Globus pallidus (tissue), 1 donor: ENCODE measurements at places on chromosomes 4 and X.

- no peak for DNase-seq
Observed at GRCh38 chr4:71237641-71238040, 101.2 kb upstream of the SLC4A4 start.

- DNase-seq: no peak
Observed at GRCh38 chrX:74179071-74179470, 124.9 kb upstream of the ZCCHC13 start.

GRCh38 chr4:151781026-151781425 lies 20.2 kb upstream of the GATB start:
- peak; percentile 51 for DNase-seq

- DNase-seq: no peak
Observed at GRCh38 chr4:3160438-3160837, 86.0 kb downstream of the HTT start.

GRCh38 chrX:134685668-134686067 lies 27.4 kb upstream of the PLAC1 start:
- DNase-seq: no peak

- DNase-seq: no peak
Observed at GRCh38 chr4:7430965-7431695, 3.6 kb downstream of the PSAPL1 start.

DNA sequence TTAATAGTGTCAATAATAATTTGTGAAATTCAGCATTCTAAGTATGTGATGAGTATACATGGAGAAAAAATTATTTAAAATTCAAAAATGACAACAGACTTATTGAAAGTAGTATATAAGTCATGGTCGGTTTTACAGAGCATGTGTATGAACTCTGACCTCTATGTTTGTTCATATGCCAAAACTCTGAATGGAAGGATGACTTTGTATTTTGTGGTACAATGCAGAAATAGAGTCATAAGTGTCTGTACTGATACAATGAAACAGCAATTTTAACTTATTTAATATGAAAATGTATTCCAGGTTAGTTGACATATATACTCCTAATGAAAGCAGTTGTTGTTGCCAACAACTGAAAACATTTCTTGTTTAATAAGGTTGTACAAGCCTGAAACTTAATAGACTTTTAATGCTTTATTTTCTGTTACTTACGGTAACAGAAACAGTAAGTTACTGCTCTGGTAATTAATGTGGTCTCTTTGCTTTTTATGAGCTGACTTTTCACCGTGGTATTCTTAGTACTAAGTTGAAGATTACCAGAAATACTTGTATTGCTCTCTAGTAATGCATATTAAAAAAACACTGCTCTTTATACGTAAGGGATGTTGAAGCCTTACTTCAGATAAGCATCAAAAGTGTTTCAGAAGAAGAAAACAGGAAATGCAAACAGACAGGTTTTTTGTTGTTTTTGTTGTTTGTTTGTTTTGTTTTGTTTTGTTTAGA lies 1.9 kb downstream of the UBE2K start:
- no peak for DNase-seq

- no peak for DNase-seq
Observed at GRCh38 chrX:74467656-74468055, 46.4 kb downstream of the SLC16A2 start.

DNA sequence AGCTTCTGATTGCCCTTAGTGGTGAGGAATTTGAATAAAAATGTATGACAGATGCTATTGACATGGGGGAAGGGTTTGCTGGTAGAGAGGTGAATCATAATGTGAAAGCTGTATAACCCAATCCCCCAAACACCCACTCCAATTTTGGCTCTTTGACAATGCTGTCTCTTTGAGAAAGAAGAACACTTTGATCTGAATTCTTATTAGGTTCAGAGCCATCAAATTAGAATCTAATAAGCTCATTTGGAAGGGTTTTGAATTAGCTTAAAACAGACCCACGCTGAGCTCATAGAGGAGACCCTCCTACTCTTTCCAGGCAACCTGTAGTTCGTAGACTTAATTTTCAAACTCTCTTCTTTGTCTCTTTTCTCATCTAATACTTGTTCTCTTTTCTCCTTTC lies 416.6 kb upstream of the ARX start:
- no peak for DNase-seq

DNA sequence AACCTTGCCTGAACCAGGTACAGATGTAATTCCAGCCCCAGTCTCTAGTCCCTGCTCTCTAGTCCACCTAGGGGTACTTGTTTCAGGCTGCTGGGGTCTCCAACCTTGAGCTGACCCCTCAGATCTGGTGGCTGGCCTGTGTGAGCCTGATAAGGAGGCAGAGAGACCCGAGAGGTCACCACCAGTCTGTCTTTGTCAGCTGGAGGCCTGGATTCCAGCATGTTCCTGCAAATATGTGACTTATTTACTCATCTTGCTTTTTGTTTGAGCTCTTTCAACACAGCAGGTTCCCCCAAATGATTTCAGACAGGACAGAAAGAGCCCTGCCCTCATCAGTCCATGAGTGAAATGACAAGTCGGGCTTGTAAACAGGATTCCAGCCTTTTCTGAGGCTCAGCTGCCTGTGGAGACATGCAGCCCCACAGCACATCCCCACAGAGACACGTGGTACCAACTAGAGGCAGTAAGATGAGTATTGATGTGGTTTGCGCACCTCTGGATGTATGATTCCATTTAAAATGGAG lies 37.5 kb upstream of the STK26 start:
- no peak for DNase-seq

DNA sequence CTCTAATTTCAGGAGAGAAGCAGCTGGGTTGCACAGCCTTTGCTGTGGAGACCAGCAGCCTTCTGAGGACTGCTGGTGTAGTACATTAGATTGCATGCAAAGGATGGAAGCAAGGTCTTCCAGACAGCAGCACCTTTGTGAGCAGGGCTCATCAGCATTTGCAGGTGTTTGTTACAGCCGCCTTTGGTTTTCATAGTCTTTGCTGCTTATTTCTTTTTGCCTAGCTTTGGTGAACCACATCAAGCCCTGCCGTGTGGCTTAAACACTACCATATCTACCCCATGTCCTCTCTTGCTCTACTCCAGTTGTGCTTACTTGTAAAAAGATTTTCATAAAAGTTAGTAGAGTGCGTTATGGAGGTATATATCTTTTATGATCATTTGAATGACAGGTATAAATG lies 57.5 kb downstream of the MTM1 start:
- DNase-seq: no peak

DNA sequence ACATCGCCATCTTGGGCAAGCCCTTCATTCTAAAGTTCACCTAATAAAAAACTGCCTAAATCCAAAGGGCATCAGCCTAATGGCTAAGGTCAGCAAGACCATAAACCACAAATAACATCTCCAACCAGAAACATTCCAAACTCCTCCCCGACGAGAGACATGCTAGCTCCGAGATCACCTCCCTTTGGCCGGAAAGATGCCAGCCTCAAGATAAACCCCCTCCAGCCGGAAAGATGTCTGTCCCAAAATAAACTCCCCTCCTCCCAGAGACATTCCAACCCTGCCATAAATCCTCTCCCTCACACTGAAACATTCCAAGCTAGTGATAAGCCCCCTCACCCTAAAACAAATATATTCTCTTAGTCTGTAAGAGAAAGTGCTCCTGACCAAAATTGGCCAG lies 13.3 kb upstream of the DYNLT3 start:
- no peak for DNase-seq

DNA sequence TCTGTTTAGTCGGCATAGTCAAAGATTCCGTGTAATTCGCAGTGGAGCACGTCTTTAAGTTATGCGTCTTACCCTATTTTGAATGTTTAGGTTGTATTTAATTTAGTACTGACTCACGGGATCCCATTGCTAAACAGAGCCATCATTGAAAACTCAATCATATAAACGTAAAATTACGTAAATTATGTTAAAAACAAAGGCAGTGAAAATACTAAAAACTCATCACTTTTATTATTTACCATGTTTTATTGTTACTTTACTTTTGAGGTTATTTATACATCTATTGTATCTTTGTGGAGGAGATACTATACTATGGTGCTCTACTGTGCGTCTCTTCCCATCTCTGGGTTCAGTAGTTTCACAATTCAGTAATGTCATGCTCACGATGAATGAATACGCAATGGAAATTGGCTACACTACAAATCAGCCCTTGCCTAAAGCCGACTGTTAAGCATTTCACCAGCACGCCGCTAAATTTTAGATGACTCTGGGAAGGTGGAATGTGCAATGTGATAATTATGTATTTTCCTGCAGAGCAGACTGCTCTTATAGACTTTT lies 944 bp downstream of the FUNDC2 start:
- peak; percentile 29 for DNase-seq

DNA sequence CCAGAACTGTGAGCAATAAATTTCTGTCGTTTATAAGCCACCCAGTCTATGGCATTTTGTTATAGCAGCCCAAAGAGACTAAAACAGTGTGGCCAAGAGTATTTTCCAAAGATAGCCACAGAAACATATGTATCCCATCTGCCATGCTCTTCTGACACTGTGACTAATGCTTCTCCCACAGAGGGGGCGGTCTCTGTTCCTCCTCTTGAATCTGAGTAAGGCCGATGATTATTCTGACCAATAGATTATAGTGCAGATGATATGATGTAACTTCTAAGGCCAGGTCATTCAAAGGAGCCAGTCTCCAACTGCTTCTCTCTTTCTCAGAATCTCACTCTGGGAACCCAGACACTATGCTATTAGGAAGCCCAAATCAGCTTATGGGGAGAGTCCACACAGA lies 570.7 kb downstream of the BCOR start:
- DNase-seq: no peak

DNA sequence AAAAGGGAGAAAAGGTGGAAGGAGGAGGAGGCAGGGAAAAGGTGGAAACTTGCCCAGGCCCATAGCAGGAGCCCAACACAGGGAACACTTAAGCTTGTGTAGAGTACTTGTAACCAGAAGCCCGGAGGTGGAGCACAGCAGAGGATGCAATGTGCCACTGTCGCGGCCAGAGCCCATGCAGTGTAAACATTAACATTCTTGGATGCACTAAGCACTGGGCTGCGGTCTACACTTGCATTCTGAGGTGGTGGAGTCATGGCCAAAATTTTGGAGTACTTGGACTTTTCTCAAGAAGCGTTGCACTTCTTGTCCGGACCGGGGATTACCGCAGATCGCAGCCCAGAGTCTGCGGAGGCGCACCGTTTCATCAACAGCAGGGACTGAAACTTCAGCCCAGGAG lies 4.5 kb upstream of the RHOXF1 start:
- no peak for DNase-seq
